Ovary (tissue), 10 donors: ENCODE measurements at places on chromosomes 3 and 15. TPM values are rescaled to one million over a fixed set of nuclear protein-coding genes. Genes with fewer than 3 reads are reported as not detected.

GRCh38 chr15:71575474-71576045 lies 234.8 kb upstream of the NR2E3 start:
- H3K4me1 ChIP-seq = no peaks in the 10 kb centered on the region
- no peak overlapping the region for H3K27ac ChIP-seq
- DNase-seq = no peak
- no peak overlapping the region for H3K4me3 ChIP-seq

GRCh38 chr15:69979262-69979661 lies 118.5 kb downstream of the TLE3 start:
- no peak for DNase-seq
- no peaks in the 10 kb centered on the region for H3K36me3 ChIP-seq
- no peak overlapping the region for H3K27ac ChIP-seq
- H3K27me3 ChIP-seq = no peaks in the 10 kb centered on the region

DNA sequence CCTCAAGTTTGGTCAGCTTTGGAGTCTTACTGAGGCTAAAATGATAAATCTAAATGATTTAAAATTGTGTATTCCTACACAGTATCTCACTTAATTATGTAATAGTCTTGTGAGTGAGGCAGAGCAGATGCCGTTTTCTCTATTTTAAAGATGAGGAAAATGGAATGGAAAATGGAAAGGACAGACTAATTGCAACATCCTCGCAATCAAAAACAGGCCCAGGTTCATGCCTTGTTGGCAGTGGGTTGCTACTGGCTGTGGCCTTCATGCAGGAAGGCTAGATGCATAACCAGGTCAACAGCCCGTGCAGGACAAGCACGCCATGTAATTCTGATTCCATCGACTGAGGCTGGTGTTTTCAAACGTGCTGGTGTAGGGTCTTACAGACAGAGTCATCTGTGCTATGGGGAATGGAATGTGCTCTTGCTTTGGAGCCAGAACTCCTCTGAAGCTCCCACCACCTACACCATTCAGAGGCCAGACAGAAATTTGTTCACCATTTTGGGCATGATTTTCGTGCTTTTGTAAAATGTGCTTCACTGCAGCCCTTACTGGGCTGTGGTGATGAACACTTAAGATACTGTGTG lies 37.9 kb downstream of the MLH1 start:
- H3K27ac ChIP-seq = no peak overlapping the region
- H3K27me3 ChIP-seq = no peaks in the 10 kb centered on the region
- H3K36me3 ChIP-seq = no peaks in the 10 kb centered on the region
- peaks cover 9% of the 10 kb centered on the region for H3K4me1 ChIP-seq
- H3K4me3 ChIP-seq = no peak overlapping the region

GRCh38 chr3:13835246-13835645 lies 44.6 kb downstream of the WNT7A start:
- H3K36me3 ChIP-seq = no peaks in the 10 kb centered on the region
- H3K4me1 ChIP-seq = no peaks in the 10 kb centered on the region
- no peak for DNase-seq

GRCh38 chr3:14811684-14812083 lies 7.1 kb upstream of the FGD5 start:
- H3K27ac ChIP-seq = peak overlapping the region; percentile 74
- no peaks in the 10 kb centered on the region for H3K27me3 ChIP-seq
- peak; percentile 18 for DNase-seq
- peak overlapping the region; percentile 66 for H3K4me3 ChIP-seq
- H3K4me1 ChIP-seq = peaks cover 3% of the 10 kb centered on the region

DNA sequence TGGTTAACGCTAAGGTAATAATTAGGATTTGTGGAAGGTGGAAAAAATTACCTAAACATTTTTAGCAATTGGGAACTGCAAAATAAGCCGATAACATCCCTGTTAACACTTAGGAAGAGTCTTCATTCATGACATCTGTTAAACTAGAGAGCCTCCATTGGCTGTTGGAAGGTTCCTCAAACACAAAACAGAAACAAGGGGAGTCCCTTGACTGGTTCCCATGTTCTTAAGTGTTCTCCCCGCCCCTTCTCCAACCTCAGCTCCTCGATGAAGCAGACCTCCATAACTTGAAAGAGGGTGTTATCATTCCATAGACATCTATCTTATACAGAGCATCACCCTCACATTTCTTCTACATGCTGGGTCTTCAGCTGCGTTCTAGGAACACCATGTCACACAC lies 2.5 kb downstream of the SLC22A13 start:
- no peaks in the 10 kb centered on the region for H3K36me3 ChIP-seq
- no peaks in the 10 kb centered on the region for H3K4me1 ChIP-seq
- H3K27me3 ChIP-seq = no peaks in the 10 kb centered on the region
- no peak for DNase-seq
- H3K4me3 ChIP-seq = no peak overlapping the region
- no peak overlapping the region for H3K27ac ChIP-seq

- H3K27me3 ChIP-seq = no peaks in the 10 kb centered on the region
- H3K27ac ChIP-seq = no peak overlapping the region
- no peak for DNase-seq
- no peak overlapping the region for H3K4me3 ChIP-seq
- H3K36me3 ChIP-seq = no peaks in the 10 kb centered on the region
Measured at GRCh38 chr3:68271145-68271544, 616.7 kb upstream of the SUCLG2 start.

DNA sequence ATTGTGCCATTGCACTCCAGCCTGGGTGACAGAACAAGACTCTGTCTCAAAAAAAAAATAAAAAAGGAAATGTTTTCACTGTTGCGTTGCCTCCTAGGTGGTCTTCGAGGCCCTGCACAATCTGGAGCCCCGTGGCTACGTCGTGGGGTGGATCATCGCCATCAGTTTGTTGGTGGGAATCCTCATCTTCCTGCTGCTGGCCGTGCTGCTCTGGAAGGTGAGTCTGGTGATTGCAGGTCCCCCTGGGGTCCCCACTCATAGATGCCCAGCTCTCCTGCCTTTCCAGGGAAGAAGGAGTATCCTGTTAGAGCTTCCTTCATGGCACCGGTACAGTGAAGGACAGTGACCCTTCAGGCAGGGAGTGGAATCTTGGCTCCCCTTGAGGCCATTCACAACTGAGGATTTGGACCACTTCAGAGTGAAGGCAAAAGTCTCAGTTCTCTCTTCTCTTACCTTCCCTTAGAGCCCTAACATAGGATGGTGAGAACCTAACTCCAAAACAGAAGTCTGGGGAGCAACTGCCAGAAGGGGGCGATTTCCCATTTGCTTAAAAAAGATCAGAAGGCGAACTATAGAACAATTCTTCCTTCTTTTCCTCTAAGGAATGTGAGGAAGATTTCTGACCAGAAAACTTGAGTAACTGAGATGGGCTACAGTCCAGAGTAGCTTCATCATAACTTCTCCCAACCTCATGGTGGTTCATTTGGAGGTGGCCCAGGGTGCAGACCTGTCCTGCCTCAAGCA lies 57.8 kb upstream of the CTDSPL start:
- H3K4me3 ChIP-seq = no peak overlapping the region
- no peaks in the 10 kb centered on the region for H3K27me3 ChIP-seq
- no peaks in the 10 kb centered on the region for H3K36me3 ChIP-seq
- no peak for DNase-seq

GRCh38 chr15:62783303-62783957 lies 259.1 kb upstream of the TPM1 start:
- H3K4me3 ChIP-seq = no peak overlapping the region
- H3K27me3 ChIP-seq = no peaks in the 10 kb centered on the region
- DNase-seq = peak; percentile 51
- no peaks in the 10 kb centered on the region for H3K36me3 ChIP-seq
- peaks cover 16% of the 10 kb centered on the region for H3K4me1 ChIP-seq

DNA sequence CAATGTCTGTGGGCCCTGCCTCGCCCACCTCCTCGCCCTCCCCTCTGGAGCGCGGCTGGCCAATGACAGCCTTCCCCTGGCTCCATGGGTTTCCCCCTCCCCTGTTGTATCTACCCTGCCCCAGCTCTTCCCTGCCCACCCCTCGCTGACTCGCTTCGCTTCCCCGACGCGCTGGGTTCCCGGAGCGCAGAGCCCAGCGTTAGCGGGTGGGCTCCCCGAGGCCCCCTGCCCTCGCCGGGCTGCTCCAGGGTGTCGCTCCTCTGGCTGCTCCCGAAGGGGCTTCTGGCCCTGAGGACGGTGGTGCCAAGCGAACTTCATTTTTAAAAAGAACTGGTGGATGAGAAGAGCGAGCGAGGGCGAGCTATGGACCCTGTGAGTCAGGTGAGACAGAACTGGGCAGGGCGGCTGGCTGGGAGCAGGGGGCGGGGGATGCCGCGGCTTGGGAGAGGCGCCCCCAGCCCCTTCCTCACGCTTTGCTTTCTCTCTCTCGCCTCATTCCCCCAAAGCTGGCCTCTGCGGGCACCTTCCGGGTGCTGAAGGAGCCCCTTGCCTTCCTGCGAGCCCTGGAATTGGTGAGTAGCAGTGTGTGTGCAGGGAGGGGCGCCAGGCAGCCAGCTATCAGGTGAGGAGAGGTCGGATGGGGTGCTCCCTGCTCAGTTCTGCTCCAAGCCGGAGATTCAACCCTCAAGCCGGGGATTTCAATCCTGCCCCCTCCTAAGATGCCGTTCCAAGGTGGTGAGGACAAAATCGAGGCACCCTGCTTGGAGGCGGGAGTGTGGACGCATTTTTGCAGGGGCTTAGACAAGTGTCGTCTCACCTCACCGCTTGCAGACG lies at the start of gene SYNPR:
Gene SYNPR (plus strand): TSS at position 138 of the 834 bp plus-strand sequence.
- H3K27me3 ChIP-seq = no peaks in the 10 kb centered on the region
- no peaks in the 10 kb centered on the region for H3K36me3 ChIP-seq
- DNase-seq = no peak
- H3K27ac ChIP-seq = no peak within 1 kb of the TSS

- DNase-seq = no peak
- H3K36me3 ChIP-seq = no peaks in the 10 kb centered on the region
- no peaks in the 10 kb centered on the region for H3K27me3 ChIP-seq
- no peak overlapping the region for H3K4me3 ChIP-seq
Measured at GRCh38 chr3:111846039-111846438, 13.0 kb upstream of the PHLDB2 start.

DNA sequence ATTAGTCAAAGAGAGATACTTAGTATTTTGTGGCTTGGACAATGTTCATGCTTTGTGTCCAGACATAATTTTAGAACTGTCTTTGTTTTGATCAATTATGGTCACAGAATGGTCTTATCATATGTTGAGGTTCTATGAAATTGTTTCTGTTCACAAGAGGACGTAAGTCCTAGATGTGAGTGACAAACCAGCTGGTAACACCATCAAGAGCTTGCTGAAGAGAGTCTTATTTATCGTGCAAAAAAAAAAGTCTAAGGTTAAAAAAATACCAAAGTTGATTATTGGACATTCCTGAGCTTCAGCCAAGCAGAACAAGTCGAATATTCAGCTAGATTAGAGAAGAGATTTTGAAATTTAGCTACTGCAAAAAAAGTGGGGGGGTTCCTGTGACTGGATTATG lies 495.9 kb upstream of the NAALADL2 start:
- H3K36me3 ChIP-seq = no peaks in the 10 kb centered on the region
- H3K27me3 ChIP-seq = no peaks in the 10 kb centered on the region
- no peak overlapping the region for H3K4me3 ChIP-seq
- DNase-seq = no peak

GRCh38 chr3:183490653-183491052 lies 62.2 kb upstream of the MCF2L2 start:
- no peaks in the 10 kb centered on the region for H3K27me3 ChIP-seq
- no peak for DNase-seq
- H3K4me1 ChIP-seq = no peaks in the 10 kb centered on the region
- no peaks in the 10 kb centered on the region for H3K36me3 ChIP-seq
- no peak overlapping the region for H3K27ac ChIP-seq
- no peak overlapping the region for H3K4me3 ChIP-seq

GRCh38 chr3:26018889-26019288 lies 229.0 kb downstream of the OXSM start:
- peaks cover 5% of the 10 kb centered on the region for H3K27me3 ChIP-seq
- no peak overlapping the region for H3K27ac ChIP-seq
- H3K4me3 ChIP-seq = no peak overlapping the region

GRCh38 chr3:197349368-197349767 lies 51.0 kb upstream of the DLG1 start:
- no peaks in the 10 kb centered on the region for H3K36me3 ChIP-seq
- no peak overlapping the region for H3K27ac ChIP-seq
- H3K4me1 ChIP-seq = peaks cover 5% of the 10 kb centered on the region
- no peak for DNase-seq
- H3K4me3 ChIP-seq = no peak overlapping the region

GRCh38 chr3:33318710-33319380 lies 41.6 kb downstream of the FBXL2 start:
- no peaks in the 10 kb centered on the region for H3K4me1 ChIP-seq
- H3K27ac ChIP-seq = no peak overlapping the region
- no peaks in the 10 kb centered on the region for H3K27me3 ChIP-seq

DNA sequence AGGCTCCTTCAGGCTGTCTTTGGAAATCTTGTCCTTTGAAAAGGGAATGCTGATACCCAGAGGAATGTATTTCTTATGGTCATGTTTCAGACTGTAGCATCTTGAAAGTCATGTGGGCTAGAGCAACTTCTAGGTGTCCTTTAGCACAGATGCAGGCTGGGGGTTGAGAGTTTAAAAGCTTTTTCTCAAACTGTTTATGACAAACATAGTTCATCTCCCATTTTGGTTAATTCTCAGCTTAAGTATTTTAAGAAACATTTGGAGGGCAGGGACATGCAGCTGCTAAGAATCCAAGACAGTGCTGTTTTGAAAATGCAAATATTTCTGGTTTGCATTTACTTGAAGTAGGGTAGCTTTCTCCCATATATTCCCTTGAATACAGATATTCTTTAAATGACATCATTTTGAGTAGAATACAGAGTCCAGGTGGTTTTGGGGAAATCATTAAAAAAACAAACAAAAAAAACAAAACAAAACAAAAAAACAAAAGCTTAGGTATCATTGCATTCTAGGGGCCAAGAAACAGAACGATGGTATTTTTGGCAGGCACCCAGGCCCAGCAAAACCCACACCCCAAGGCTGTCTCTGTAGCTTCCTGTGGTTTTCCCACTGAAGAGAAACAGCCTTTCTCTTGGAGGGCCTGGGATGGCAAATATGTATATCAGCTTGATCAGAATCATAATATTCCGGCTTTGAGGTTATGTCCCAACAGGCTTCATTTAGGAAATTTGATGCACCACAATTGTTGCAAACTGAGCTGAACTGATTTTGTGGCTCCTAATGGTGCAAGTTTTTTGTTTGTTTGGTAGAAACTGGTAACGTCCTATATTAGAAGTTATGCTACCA lies 120.0 kb downstream of the ATG7 start:
- peaks cover 13% of the 10 kb centered on the region for H3K4me1 ChIP-seq

GRCh38 chr15:77513226-77513625 lies 92.5 kb downstream of the HMG20A start:
- no peak for DNase-seq
- H3K27ac ChIP-seq = no peak overlapping the region
- peaks cover 3% of the 10 kb centered on the region for H3K4me1 ChIP-seq

- H3K27ac ChIP-seq = no peak overlapping the region
- H3K4me1 ChIP-seq = no peaks in the 10 kb centered on the region
- H3K4me3 ChIP-seq = no peak overlapping the region
- no peaks in the 10 kb centered on the region for H3K27me3 ChIP-seq
- no peaks in the 10 kb centered on the region for H3K36me3 ChIP-seq
- DNase-seq = no peak
Measured at GRCh38 chr3:141191097-141191749, 40.4 kb upstream of the PXYLP1 start.

The ENTPD3 gene
- polyA plus RNA-seq = 0.46 TPM

The IGSF11 gene
- 16.8 TPM for polyA plus RNA-seq

The TMEM45A gene
- polyA plus RNA-seq = 72.0 TPM

The TEX55 gene
- polyA plus RNA-seq = not detected

The COL7A1 gene
- polyA plus RNA-seq = 18.4 TPM

The P2RY1 gene
- 5.3 TPM for polyA plus RNA-seq

The ATP13A5 gene
- not detected for polyA plus RNA-seq

The NAALADL2 gene
- polyA plus RNA-seq = 2.3 TPM
